T-helper 2 cell (primary cell): ENCODE measurements at places on chromosomes 2 and 18.

DNA sequence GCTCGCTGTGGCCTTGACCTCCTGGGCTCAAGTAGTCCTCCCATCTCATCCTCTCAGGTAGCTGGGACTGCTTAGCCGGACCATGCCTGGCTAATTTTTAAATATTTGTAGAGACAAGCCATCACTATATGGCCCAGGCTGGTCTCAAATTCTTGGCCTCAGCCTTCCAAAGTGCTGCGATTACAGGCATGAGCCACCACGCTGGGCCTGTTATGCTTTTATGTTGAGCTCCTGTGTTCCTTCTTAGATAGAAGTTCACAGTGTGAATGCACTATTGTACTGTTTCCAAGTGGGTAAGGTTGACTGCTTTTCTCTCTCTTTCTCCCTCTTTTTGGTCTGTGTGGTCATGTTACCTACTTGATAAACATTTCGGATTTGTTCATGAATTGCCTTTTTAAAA is 61.9 kb downstream of the SMCHD1 start:
- DNase-seq: no peak

DNA sequence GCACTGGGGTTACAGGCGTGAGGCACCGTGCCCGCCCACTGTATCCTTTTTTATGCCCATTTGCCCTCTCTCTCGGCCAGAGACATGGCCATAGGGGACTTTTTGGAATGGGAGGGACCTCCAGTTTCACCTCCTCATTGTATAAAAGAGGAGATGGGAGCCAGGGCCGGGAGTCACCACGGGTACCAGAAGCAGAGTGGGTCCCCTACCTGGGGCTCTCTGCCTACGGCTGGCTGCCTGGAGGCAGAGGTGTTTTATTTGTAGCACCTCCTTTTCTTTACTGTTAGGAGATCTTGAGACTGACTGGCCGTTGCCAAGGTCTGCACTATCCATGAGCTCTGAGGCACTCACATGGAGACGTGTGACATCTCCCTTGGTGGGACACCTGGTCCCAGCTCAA is 162.8 kb downstream of the LDLRAD4 start:
- DNase-seq: no peak

DNA sequence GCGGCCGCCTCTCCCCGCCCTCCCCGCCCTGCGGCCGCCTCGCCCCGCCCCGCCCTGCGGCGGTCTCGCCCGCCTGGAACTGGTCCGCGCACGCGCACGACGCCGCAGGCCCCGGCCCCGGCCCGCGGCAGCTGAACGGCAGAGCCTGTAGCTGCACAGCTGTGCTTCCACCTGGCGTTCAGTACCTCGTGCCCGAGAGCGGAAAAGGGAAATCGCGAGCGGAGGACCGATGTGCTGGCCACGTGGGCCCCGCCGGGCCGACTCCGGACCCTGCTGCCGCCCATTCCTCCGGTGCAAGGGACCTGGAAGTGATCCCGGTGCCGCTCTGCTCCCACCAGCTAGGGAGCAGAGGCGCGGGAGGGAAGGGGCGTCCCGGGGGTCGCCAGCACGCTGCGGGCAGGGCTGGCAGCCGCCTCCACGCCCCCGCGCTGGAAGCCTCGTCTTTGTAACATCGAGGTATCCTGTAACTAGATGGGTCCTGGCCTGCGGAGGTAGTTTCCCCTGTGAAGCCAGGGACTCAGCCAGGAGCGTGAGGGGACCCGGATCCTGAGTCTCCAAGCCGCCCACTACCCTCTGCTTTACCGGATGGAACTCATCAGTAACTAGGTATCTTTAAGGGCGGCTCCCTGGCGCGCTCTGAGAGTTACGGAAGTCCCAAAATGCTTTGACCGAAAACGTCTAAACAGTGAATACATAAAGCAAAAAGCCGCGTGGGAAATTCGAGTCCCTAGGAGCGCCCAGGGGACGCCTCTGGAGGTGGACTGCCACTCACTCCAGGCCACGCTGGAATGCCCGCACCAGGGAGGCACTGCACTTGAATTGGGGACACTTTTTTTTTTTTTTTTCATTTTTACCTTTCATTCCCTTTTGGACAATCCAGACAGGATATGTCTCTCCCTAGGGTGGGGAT is 704 bp upstream of the ODC1 start:
- peak; percentile 95 for DNase-seq

- no peak for DNase-seq
Measured at GRCh38 chr2:20222014-20222768, 2.7 kb downstream of the SDC1 start.

GRCh38 chr18:31232775-31233424 is 70.2 kb upstream of the DSC1 start:
- DNase-seq: no peak

- DNase-seq: no peak
Measured at GRCh38 chr2:173388795-173389194, 34.1 kb downstream of the CDCA7 start.

DNA sequence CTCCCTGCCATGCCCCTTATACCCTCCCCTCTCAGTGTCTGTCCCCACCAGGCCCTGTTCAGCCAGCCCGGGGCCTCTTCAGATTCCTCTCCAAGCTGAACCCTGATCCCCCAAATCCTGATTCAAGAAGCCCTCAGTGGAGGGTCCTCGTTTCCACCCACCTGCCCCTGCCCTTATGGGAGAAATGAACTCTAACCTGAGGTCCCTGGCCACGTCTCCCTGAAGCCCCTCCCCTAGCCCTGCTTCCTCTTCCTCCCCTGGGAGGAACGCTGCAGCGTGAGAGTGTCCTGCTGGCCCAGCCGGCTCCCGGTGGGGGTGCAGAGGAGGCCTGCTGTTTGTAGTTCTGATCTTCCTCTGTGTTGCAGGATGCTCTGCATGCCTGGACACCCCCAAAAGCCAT is 56.7 kb upstream of the GLI2 start:
- DNase-seq: no peak

DNA sequence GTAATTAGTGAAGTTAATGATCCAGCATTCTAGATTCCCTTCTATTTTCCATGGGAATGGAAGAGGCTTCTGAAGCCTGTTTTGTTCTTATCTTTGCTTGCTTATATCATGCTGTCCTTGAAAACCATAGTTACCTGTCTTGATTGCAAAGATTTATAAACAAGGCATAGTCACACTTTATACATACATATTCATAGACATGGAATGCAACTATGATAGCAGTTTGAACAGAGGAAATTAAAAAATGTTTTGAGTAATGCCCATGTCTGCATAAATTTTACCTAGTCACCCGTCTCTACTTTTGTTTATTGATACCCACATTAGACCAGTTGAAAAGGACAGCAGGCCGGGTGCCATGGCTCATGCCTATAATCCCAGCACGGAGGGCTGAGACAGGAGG is 289.0 kb downstream of the PTPRM start:
- DNase-seq: no peak

- DNase-seq: no peak
Measured at GRCh38 chr2:18930971-18931370, 341.6 kb upstream of the NT5C1B start.

GRCh38 chr2:218011653-218012040 is 8.9 kb upstream of the TNS1 start:
- no peak for DNase-seq

DNA sequence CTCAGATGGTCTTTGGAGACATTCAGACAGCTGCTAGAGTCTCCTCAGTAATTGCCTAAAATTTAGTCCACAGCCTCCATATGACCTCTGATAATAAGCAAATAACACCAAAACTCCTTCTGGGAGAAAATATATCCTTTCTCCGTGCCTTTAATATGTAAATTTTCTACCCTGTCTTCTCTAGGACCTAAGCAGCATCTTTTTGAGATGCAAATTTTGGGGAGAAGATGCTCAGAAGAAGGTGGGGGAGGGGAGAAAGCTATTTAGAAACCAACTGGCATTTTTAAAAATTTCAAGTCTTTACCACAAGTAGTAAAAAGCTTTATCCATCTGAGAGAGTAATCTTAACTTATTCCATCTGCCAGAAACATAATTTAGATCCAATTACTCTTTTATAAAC is 120.4 kb upstream of the MSH6 start:
- DNase-seq: no peak

DNA sequence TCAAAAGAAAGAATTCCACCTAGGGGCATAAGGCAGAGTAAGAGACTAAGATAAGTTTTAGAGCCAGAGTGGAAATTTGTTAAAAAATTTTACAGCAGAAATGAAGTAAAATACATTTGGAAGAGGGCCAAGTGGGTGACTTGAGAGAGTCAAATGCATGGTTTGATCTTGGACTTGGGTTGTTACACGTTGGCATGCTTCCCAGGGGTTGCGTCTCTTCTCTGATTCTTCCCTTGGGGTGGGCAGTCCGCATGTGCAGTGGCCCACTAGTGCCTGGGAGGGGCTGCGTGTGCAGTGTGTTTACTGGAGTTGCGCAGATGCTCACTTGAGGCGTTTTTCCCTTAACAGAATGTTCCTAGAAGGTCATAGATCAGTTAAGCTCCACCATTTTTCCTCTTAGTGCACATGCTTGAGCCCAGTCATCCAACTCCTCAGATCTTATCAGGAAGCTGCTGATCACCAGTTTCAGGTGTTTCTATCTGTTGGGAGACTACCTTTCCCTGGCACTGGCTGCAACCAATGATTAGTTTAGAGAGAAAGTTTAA is 13.1 kb downstream of the SEH1L start:
- DNase-seq: no peak

GRCh38 chr2:210003359-210003758 is 921 bp downstream of the RPE start:
- no peak for DNase-seq

DNA sequence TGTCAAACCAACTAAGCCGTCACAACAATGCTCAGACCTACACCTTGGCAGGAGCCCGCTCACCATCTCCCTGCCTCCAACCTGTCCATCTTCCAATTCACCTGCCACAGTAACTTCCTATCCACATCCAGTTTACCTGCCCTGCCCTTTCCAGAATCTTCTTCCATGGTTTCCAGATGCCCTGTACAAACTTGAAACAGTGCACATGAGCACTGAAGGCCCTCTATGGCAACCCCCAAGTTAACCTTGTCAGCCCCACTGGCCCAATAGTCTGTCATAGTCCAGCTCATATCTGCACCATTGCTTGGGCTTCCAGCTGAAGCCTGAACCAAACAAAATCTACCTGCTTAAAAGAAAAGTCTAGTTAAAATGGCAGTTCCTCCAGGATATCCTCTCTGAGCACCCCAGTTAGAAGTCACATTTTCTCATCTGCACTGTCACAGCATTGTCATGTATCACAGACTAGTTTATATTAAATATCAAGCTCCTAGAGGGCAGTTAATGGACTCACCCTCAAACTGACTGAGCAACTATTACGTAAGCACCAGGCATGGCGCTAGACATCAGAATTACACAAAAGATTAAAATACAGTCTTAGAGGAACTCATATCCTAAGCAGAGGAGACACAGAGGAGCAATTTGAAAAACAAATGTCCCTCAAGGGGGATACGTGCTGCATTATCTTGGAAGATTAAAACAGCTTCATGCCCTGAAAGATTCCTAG is 11.6 kb downstream of the NFE2L2 start:
- no peak for DNase-seq

DNA sequence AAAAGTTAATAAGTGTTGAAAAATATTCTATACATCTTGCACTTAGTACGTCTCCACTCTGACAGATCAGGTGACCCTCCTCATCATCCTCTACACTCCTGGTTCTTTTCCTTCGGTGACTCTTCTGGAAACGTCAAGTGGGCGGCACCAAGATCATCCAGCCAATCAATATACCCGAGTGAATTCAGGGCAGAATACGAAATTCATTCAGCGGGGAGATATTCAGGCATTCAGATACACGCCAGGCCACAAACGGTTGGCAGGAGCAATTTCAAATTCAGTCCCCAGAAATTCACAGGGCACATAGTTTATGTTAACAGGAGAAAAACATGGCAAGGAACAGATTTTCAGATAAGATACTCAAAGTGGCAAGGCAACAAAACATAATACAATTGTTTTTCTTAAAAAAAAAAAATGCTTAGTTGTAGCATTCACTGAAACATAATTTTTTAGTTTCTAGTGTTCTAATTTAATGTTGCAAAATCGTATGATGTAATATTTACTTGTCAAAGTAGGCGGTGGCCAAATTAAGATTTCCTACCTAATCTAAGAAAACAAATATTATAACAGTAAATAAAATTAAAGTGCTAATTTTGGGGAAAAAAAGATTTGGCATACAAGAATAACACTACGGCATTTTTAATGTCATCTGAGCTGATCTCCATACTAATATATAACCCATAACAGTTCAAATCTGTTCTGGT is 4.2 kb downstream of the CLK1 start:
- DNase-seq: no peak

DNA sequence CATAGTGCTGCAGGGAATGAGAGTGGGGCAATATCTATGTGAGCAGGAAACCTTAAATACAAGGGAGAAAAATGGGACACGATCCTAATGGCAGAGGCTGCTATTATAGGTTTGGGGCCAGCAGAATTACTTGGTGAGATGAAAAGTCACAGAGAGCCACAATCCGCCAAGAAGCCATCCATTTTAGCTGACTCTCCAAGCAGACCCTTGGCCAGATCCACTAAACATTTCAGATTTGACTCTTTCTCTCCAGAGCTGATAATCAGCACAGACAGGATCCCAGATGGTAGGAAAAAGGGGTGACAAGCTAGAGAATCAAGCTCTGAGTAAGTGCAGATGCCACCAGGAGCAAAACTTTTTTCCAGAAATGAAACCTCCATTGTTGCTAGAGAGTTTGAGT is 61.5 kb downstream of the MAPK4 start:
- DNase-seq: no peak

DNA sequence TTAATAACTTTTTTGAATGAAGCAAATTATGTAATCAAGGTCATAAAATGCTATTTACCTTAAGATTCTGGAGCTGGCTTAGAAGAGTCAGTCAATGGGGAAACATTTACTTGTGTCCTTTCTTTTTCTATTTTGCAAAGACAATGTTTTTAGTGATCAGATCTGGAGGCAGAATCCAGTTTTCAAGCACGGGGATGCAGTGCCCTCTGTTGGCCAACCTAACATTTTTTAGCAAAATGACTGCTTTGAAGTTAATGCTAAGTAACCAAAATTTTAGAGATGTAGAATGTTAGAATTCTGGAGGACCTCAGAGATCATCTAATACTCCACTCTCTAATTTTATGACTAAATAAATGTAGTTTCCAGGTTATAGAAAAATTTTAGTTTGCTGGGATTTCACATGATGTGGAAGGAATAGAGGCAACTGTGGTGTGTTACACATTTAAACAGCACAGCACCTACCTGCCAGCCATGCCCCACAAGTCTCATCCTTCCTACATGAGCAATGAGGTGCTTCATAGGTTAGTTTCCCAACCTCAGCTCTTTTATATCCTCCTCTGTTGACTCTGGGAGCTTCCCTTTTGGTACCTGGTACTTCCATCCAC is 23.6 kb upstream of the SLC9A4 start:
- DNase-seq: no peak

DNA sequence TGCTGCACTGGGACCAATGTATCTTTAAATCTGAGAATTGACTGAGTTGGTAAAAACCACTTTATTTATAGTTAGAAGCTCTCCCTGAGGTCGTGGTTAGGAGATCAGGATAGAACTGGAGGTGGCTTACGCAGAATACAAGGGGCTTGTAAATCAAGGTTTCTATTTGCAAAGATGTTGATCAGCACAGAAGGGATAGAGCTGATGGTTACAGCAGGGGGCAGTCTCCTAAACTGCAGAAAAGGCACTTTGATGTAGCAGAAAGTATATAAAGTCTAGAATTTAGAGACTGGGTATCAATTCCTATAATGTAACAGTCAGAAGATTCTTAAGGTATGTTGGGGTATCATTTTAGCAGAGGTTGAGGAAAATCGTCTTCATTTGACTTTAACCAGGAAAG is 25.2 kb upstream of the ACVR1 start:
- no peak for DNase-seq
